ENCODE measurements at places on chromosomes 16 and 17.
A peak's percentile ranks its signal among the peaks of the same experiment; 100 is the strongest.

GRCh38 chr17:81010935-81011334, 19.3 kb downstream of the CHMP6 start:
- no peak for DNase-seq

- no peak for DNase-seq
These were observed 41.2 kb downstream of the GTF3C1 start for GRCh38 chr16:27508476-27508875.

DNA sequence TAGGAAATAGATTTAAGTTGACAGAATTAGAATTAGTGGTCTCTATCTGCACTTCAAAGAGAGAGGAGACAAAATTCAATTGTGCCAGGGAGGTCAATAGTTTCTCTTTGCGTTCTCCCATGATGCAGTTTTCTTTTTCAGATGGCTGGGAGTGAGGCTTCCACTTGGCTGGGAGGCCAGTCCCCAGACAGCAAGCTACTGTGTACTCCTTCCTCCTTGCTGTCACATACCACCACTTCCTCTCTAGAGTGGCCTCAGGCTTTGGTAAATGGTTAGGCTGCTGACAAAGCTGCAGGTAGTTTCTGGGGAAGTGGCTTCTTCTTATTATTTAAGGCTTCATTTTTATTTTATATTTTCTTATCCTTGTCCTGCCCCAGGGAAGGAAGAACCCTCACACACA, 106.2 kb upstream of the HS3ST4 start:
- DNase-seq: no peak

DNA sequence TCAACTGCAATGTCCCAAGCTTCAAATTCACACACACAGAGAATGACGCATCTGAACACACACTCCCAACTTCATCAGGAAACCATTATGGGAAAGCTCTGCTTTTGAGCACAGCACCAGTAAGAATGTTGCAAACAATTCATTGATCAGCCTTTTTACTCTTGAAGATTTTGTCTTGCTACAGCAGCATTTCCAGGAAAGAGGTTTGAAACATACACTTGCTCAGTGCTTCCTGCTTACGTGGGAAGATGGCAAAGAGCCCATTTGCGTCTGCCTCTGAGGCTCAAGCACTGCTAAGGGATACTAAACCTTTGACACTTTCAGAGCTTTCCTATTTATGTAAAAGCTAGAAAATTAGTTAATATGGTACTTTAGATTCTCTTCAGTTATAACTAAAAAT, 77.2 kb upstream of the MON1B start:
- no peak for DNase-seq

DNA sequence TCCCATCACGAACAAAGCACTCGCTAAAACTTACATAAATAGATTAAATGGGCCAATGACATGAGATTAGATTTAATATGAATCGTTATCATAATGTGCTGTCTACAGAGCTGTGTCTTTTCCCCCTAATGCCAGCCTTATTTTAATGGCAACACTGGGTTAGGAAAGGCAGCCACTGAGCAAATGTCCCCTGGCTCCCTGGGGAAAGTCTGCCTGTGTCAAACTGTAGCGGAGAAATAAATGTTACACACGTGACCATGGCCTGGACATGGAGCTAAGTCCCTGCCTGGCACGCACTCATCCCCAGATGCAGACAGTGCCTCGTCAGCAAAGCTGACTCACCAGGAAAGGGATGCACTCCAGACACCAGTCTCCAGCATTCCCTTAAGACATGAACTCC, 61.3 kb upstream of the SDK2 start:
- peak; percentile 71 for DNase-seq

GRCh38 chr16:3183445-3184139, 4.4 kb upstream of the OR1F1 start:
- DNase-seq: no peak

Measured in amniotic epithelial cell (primary cell).